ENCODE measurements at places on chromosomes 12 and 14. TPM values are rescaled to one million over a fixed set of nuclear protein-coding genes. Genes with fewer than 3 reads are reported as not detected.

DNA sequence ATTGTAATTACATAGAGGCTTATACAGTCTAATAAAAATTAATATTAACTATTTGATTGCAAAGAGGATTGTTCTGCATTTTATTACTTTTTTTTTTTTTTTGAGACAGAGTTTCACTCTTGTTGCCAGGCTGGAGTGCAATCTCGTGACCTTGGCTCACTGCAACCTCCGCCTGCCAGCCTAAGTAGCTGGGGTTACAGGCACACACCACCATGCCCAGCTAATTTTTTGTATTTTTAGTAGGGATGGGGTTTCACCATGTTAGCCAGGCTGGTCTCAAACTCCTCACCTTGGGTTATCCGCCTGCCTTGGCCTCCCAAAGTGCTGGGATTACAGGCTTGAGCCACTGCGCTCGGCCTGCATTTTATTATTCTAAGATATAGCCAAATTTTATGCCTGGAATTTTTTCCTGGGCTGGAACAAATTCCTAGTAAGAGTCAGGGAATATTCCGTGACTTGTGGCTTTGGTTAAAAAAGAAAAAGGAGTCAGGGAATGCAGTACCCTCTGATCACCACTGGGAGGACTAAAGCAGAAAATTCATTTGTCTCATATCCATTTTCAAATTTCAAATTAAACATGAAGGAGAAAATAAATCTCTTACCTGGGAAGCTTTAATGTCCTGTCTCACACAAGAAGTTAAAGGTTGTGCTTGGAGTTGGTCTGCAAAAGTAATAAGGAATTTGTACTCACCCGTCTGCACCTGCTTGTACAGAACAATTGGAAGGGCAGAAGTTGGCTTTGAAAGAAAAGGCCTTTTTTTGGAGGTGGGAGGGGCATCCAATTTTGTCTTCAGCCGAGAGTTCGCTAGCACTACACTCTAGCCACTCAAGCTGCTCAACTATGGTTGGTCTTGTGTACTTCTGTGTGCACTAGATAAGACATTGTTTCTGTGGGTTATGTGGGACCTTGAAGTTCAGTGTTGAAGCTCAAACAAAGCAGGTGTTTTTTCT is 8.7 kb downstream of the MARK3 start:
- no peaks in the 10 kb centered on the region for H3K36me3 ChIP-seq
- H3K27me3 ChIP-seq: no peaks in the 10 kb centered on the region
- H3K4me3 ChIP-seq: no peak overlapping the region
- no peak overlapping the region for H3K27ac ChIP-seq

- H3K27me3 ChIP-seq: no peaks in the 10 kb centered on the region
- H3K27ac ChIP-seq: no peak overlapping the region
Observed at GRCh38 chr12:111450676-111451075, 45.0 kb downstream of the SH2B3 start.

GRCh38 chr12:50302686-50303085 is 19.4 kb upstream of the LIMA1 start:
- no peaks in the 10 kb centered on the region for H3K4me1 ChIP-seq
- H3K27ac ChIP-seq: no peak overlapping the region
- H3K27me3 ChIP-seq: no peaks in the 10 kb centered on the region
- H3K4me3 ChIP-seq: no peak overlapping the region
- H3K36me3 ChIP-seq: no peaks in the 10 kb centered on the region

- no peak overlapping the region for H3K4me3 ChIP-seq
- H3K27me3 ChIP-seq: no peaks in the 10 kb centered on the region
- H3K4me1 ChIP-seq: no peaks in the 10 kb centered on the region
- DNase-seq: no peak
- H3K27ac ChIP-seq: no peak overlapping the region
- H3K36me3 ChIP-seq: no peaks in the 10 kb centered on the region
Observed at GRCh38 chr12:105672121-105672975, 341.9 kb downstream of the C12orf75 start.

GRCh38 chr14:104734991-104735779 is 11.2 kb downstream of the ADSS1 start:
- H3K27ac ChIP-seq: no peak overlapping the region
- H3K4me3 ChIP-seq: no peak overlapping the region
- H3K4me1 ChIP-seq: no peaks in the 10 kb centered on the region
- H3K36me3 ChIP-seq: no peaks in the 10 kb centered on the region
- peaks cover 6% of the 10 kb centered on the region for H3K27me3 ChIP-seq
- no peak for DNase-seq

DNA sequence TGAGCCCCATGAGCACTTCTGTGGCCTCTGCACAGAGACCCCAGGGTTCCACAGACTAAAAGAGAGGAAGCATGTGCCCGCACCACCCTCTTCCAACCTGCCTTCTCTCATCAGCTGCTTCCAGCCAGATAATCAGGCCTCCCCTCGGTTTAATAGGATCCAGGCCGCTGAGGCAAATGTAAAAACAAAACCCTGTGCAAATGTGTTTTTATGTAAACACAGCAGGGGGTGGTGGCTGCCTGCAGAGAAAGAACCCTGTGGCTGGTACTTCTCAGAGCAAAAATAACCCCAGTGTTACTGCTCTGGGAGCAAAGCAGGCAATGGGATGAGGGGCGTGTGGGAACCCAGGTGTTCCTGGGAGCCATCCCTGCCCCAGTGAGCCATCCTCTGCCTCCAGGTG is 46.2 kb downstream of the WSCD2 start:
- peaks cover under 1% of the 10 kb centered on the region for H3K27me3 ChIP-seq
- no peak overlapping the region for H3K27ac ChIP-seq
- H3K36me3 ChIP-seq: no peaks in the 10 kb centered on the region

GRCh38 chr12:20627001-20627588 is 68.0 kb upstream of the SLCO1C1 start:
- H3K4me1 ChIP-seq: no peaks in the 10 kb centered on the region
- no peak overlapping the region for H3K4me3 ChIP-seq
- no peaks in the 10 kb centered on the region for H3K36me3 ChIP-seq
- H3K27ac ChIP-seq: no peak overlapping the region
- DNase-seq: no peak

DNA sequence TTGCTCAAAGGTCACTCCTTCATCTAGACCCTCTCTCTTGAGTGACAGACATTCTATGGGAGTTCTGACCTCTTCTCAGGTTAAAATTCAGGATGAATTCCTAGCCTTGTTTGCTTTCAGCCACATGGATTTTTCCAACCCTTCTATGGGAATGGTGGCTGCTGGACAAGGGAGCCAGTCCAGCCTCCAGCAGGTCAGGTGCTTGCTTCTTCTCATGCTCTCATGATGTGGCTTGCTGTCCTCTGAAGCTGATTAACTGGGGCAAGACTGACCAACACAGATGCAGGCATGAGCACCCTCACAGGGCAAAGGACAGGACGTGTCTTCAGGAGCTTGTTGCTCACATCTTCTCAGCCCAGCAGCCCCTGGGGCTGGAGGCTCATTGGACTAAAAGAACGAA is 97.2 kb upstream of the SLC35F4 start:
- H3K36me3 ChIP-seq: no peaks in the 10 kb centered on the region
- no peak for DNase-seq
- no peaks in the 10 kb centered on the region for H3K4me1 ChIP-seq
- H3K4me3 ChIP-seq: no peak overlapping the region
- no peak overlapping the region for H3K27ac ChIP-seq

DNA sequence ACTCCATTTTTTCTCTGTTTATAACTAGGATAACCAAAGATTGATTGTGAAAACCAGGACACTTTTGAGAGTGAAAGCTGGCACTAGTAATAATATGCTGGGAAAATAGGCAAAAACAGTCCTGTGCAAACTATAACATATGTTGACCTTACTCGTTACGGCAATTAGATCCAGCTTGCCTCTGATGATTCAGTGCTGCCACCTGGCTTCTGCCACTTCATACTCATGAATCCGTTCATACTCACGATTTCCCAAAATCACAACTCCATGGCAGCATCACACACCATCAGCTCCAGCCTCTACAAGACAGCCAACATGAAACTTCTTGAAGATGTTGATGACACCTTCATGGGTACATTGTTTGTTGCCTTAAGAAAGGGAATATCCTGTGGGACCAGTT is 49.1 kb upstream of the CAND1 start:
- no peak for DNase-seq
- no peak overlapping the region for H3K4me3 ChIP-seq
- H3K27ac ChIP-seq: no peak overlapping the region

GRCh38 chr12:28223025-28223554 is 32.8 kb downstream of the CCDC91 start:
- peaks cover 40% of the 10 kb centered on the region for H3K4me1 ChIP-seq
- DNase-seq: no peak
- peak overlapping the region; percentile 59 for H3K27ac ChIP-seq
- H3K36me3 ChIP-seq: peaks cover 26% of the 10 kb centered on the region
- peak overlapping the region; percentile 51 for H3K4me3 ChIP-seq
- H3K27me3 ChIP-seq: peaks cover 5% of the 10 kb centered on the region

DNA sequence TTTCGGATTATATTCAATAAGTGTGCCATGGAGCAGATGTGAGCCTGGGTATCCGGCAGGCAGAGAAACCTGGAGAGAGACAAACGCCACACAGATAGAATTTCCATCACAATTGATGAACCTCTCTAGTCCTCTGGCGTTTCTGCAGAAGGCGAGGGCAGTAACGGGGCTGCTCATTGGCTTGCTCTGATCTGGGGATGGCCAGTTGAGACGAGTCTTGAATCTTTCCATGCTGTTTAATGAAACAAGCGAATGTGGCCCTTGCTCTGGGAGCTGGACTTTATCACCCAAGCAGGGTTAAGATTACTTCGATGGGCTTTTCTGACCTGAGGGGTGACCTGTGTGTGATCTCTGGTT is 42.4 kb upstream of the CLMN start:
- H3K36me3 ChIP-seq: no peaks in the 10 kb centered on the region
- H3K4me1 ChIP-seq: no peaks in the 10 kb centered on the region
- DNase-seq: no peak
- H3K27me3 ChIP-seq: peaks cover 46% of the 10 kb centered on the region
- no peak overlapping the region for H3K27ac ChIP-seq

GRCh38 chr12:46472893-46473633 is 100.5 kb upstream of the SLC38A2 start:
- H3K4me3 ChIP-seq: no peak overlapping the region
- H3K27ac ChIP-seq: peak overlapping the region; percentile 12
- H3K27me3 ChIP-seq: no peaks in the 10 kb centered on the region
- H3K4me1 ChIP-seq: peaks cover 34% of the 10 kb centered on the region

- no peak overlapping the region for H3K4me3 ChIP-seq
- H3K4me1 ChIP-seq: no peaks in the 10 kb centered on the region
- no peak overlapping the region for H3K27ac ChIP-seq
- H3K27me3 ChIP-seq: peaks cover 3% of the 10 kb centered on the region
- no peaks in the 10 kb centered on the region for H3K36me3 ChIP-seq
- no peak for DNase-seq
Observed at GRCh38 chr12:62900686-62901272, 34.2 kb downstream of the PPM1H start.

DNA sequence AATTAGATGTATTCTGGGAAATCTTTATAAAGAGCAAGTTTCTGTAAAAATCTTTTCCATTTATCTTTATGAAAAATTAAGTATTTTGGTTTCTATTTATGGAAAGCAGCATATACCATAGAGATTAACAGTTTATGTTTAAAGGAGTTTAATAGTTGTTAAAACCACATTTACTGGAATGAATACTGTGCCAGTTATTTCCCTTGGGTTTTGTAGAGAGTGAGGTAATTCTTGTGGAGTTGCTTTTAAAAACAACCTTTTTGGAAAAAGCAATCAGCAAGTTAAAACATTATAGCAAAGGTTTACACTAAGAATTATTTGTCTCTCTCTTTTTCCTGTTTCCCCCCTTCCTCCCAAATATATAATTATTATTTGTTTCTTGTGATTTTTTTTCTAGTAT is 34.9 kb downstream of the AEBP2 start:
- no peak overlapping the region for H3K4me3 ChIP-seq
- no peak for DNase-seq
- peaks cover 78% of the 10 kb centered on the region for H3K36me3 ChIP-seq
- H3K27me3 ChIP-seq: no peaks in the 10 kb centered on the region

DNA sequence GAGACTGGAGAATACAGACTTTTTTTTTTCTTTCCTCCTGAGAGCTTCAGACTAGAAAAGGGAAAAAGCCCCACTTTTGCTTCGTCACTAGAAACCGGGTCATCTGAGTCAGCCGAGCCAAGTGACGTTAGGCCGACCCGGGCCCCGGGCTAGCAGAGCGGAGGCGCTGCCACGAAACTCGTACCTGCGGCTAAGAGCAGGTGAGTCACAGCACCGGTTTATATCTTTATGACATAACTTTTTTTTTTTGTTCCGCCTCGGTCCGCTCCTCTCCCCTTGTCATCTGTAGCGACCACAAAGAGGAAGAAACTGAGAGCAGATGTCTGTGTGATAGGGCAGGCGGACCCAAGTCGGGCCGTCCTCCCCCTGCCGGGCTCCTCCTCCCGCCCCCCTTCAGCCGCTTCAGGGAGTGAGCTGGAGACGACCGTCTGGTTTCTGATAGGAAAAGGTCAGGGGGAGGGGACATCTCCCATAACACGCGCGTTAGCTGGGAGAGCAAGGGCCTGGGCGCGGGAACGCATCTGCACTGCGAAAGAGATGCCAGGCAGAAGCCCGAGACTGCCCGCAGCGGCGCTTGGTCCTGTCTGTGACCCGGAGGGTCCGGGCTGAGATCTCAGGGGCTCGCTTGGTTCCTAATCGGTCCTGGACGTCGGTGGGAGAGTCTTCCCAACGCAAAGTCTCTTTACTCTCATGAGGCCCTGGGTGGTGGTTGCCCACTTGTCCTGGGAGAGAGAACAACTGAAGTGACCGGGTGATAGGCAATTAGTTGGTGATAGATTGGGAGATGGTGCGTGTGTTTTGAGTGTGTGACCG is 586 bp downstream of the TTC6 start:
- H3K4me1 ChIP-seq: peaks cover 17% of the 10 kb centered on the region
- H3K27ac ChIP-seq: peak overlapping the region; percentile 21
- peak overlapping the region; percentile 40 for H3K4me3 ChIP-seq
- DNase-seq: peak; percentile 44

DNA sequence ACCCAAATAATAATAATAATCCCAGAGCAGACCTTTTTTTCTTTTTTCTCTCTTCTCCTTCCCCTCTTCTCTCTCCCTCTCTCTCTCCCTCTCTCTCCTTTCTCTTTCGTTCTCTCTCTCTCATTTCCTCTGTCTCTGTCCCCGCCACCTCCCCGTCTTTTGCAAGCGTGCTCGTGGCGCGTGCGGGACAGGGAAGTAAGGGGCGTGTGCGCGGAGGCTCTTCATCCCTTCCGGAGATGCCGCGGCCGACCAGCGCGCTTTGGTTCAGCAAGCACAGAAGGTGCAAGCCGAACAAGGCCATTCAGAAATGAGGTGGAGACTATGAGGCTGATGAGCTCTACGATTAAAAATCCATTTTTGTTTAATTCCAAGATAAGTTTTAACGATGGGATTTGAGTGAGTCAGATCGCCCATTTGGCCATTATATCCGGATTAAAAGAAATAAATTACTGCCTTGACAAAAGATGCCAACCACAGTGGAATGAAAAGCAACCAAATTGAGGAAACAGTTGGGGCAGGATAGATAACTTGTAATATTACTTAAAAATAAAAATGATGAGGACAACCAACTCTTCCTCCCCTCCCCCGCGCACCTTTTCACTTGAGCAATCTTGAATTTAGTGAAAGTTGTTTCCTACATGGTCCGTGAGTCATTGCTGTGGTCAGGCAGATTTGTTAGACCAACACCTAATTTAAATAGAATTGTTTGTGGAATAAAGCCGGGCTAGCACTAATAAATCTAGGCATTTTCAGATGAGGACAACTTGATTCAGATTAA is 1.2 kb upstream of the AMIGO2 start:
- peak overlapping the region; percentile 79 for H3K27ac ChIP-seq

Gene CD69
- 197 TPM for total RNA-seq

Gene EML1
- total RNA-seq: not detected

Gene KRT2
- total RNA-seq: not detected

Gene FAM90A1
- total RNA-seq: 0.20 TPM

All from activated CD4-positive, alpha-beta memory T cell treated with anti-CD3 and anti-CD28 coated beads, Interleukin-2, amount 10 ng/mL, durations not matched to agents 7 days and 5 days (primary cell).